ENCODE measurements at places on chromosomes 6 and 20.

- no peak for DNase-seq
Observed at GRCh38 chr20:48486065-48486464, 341.7 kb downstream of the PREX1 start.

DNA sequence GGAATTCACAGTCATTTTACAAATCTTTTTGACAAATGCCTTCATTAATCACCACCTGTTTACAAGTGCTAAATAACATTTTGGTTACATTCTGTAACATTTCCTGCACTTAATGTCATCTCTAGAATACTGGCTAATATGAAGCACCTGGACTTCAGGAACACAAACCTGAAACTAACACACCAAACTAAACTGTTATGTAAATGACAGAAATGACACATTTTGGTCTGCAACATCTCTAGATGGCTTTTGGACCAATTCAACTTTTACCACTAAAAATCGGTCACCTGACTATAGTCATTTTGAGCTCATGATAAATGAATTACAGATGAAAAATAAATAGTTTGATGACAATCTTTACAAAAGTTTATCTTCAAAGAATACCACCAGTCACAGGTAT is 80.6 kb downstream of the ATG5 start:
- DNase-seq = no peak

DNA sequence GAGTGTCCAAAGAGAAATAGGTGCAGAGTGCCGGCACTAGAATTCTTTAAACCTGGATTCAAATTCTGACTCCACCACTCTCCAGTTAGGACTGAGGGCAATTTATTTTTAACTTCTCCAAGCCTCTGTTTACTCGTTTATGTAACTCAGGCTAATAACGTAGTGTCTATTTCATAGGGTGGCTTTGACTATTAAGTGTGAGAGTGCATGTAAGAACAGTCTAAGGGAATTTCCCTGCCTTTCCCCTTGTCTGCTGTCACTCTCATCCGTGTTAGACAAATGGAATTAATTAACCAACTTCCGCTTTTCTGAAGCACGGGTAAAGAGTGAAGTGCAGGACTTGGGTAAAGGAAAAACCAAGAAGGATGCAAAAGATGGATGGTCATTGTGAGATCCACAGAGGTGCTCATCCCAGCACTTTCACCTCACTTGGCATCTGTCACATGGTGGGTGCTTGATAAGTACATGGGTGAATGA is 4.1 kb upstream of the ZKSCAN8 start:
- DNase-seq = no peak

GRCh38 chr6:5211492-5211891 is 49.3 kb downstream of the LYRM4 start:
- no peak for DNase-seq

- DNase-seq = no peak
Observed at GRCh38 chr6:157877149-157877548, 54.1 kb downstream of the SNX9 start.

DNA sequence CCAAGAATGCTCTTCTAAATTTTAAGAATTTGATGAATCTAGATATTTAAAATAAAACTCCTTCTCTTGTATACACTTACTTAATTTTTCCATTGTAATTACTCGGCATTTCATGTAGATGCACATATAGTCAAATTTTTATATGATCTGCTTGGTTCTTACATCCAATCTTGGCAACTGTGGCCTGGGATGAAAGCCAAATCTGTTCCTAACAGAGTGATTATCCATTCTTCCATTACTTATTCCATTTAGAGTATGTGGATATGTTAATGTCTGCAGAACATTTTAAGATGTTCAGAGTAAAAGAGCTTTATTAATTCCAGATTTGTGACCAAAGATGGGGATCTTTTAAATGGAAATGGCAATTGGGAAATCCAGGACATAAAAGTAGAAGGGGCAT is 144.1 kb upstream of the PDE7B start:
- no peak for DNase-seq

- no peak for DNase-seq
Observed at GRCh38 chr6:335572-335971, 43.3 kb downstream of the DUSP22 start.

All from NCI-H460 (cell line).